HFF-Myc (cell line): ENCODE measurements at places on chromosomes 5 and 9.

DNA sequence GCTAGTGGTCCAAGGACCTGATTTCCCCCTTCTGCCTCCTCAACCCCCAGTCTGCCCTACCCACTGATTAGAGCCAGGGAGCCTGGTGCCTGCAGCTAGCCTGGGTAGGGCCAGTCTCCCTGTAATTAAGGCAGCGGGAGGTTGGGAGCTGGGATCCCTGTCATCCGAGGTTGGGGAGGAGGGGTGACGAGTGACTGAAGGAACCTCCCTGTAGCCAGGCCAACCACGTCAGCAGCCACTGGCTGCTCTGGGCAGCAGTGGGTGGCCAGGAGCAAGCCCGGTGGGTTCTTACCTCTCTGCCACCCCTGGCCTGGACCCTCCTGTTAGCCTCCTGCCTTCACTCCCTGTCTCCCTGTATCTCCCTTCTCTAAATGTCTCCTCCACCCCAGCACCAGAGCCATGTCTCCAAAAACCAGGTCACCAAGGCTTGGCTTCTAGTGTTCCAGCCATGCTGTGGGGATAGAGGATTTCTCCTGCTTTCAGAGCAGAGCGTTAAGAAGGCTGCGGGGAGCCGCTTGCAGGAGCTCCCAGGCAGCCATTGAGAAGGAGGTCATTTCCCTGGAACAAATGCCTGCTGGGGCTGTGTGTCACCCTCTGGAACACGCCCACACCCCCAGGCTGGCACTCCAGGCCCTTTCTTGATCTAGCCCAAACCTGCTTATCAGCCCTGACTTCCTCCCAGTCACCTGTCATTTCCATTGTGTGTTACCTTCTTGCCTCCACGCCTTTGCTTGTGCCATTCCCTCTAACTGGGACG, 65.0 kb upstream of the GGTA1 start:
- DNase-seq, result no peak

GRCh38 chr5:17860660-17861315, 226.5 kb downstream of the TAF11L14 start:
- DNase-seq, result no peak

DNA sequence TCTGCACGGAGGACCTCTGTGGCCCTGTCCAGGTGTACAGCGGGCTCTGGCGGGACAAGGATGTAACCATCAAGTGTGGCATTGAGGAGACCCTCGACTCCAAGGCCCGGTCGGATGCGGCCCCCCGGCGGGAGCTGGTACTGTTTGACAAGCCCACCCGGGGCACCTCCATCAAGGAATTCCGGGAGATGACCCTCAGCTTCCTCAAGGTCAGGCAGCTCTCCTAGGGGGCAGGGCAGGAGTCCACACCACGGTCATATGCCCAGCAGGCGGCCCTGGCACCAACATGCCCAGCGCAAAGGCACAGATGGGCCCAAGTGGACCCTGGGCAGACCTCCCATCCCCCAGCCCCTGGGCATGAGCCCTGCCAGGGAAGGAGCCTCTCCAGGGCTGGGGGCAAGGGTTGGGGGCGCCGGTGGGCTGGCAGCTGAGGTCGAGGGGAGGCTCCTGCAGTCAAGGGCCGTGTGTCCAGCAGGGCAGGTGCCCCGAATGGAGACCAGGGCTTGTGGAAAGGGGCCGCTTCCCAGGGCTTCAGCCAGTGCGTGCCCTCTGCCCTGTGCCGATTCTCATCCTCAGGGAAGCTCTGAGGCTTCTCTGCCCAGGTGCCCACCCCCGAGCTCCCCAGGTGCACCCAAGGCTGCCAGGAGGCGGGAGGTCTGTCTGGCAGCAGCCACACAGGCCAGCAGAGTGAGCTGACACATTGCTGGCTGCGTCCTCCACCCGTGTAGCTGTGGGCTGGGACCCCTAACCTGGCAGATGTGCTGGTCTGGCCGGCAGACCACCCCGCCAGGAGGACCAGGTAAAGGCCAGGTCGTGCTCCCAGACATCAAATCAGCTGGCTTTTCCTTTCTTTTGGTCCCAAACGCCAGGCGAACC, 10.0 kb downstream of the DIPK1B start:
- DNase-seq, result no peak

GRCh38 chr9:127783111-127784008, 2.5 kb upstream of the CDK9 start:
- DNase-seq, result no peak

- DNase-seq, result no peak
Observed at GRCh38 chr5:79974886-79975285, 16.2 kb downstream of the MTX3 start.

- no peak for DNase-seq
Observed at GRCh38 chr9:105535920-105536668, 21.8 kb upstream of the FKTN start.

DNA sequence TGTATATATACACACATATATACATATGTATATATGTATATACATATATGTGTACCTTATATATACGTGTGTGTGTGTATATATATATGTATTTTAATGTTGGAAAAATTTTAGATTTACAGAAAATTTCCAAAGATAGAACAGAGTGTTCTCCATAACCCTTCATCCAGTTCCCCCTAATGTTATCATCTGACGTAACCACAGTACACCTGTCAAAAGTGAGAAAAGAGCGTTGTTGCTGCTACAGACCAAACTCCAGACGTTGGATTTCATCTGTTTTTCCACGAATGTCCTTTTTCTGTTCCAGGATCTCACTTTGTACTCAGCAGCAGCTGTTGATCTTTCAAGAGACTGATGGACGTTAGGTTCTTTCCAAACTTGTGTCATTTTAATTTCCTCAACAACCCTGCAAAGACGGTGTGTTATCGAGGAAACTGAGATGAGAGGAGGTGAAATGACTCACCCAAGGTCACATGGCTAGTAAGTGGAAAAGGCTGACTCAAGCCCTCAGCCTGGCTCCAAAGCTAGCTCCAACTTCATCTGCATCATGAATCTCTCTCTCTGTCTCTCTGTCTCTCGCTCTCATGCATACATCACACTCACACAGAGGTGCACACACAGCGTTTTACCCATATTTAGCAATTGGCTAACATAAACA, 17.0 kb upstream of the NTNG2 start:
- DNase-seq, result no peak

DNA sequence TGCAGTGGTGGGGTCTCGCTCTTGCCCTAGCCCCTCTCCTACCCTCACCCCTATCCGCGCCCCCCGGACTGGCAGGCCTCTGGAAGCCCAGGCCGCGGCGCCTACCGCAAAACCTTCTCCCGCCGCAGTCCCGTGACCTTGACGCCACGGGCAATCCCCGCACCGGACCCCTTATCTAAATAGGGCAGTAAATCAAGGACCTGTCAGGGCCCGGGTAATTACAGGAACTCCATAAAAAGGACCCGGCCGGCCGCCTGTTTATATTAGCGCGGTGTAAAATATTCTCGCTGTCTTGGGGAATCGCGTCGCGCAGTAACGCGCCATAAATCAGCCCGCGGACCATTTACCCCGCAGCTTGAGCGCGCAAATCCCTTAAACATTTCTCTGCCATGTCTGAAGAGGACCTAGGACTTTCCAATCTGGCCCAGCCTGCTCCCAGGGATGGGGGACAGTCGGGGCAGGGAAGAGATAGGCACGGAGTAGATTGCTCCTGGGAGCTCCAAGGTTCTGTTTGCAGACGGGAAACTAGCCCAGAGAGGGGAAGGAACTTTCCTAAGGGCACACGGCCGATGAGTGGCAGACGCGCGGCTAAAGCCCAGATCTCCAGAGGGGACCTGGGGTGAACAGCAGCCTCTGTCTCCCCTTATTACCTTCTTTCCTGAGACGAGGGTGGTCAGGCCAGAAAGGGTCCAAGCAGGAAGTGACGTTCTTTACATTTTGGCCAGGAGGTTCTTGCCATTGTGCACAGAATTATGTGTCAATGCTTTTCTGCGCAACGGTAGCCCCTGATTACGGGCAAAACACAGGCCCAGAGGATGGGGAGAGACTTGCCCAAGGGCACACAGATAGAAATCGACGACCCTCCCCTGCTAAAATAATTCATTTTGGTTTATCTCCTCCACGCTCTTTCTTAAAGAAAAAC, 4.8 kb upstream of the HAND1 start:
- DNase-seq, result no peak

GRCh38 chr9:12191630-12192029, 501.6 kb upstream of the TYRP1 start:
- no peak for DNase-seq

DNA sequence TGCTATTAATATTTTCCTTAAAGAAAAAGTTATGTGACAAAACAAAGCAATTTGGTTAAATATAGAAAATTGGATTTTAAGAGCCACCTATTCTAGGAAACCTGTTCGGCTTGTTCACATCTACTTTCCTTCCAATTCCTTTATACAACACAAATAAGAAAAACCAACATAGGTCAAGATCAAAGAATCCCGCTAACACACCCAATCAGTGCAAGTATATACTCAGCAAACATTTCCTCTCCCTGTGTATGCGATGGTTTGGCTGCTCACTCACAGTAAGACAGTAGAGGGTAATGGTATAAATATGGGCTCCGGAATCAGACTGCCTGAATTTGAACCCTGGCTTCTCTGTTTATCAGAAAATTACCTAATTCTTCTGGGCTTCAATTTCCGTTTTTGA, 757.5 kb upstream of the ZNF608 start:
- DNase-seq, result no peak

DNA sequence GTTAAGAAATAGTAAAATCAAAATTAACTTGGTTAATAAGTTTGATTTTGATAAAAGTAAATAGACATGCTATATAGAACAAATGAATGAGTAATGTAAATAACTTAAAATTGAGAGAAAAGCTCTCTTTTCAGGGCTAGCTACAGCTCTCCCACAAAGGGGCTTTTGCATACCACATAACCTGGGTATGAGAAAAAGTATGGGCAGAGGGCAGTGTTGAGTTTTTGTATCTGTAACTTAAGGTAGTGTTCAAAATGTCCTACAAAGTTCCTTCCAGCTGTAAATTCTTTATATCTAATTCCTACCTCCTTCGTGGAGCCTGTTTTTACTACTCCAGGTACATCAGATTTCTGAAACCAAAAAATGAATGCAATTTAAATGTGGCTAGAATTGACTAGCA, 18.9 kb upstream of the TTC33 start:
- no peak for DNase-seq

GRCh38 chr9:132826621-132827365, 51.3 kb downstream of the AK8 start:
- DNase-seq, result no peak

DNA sequence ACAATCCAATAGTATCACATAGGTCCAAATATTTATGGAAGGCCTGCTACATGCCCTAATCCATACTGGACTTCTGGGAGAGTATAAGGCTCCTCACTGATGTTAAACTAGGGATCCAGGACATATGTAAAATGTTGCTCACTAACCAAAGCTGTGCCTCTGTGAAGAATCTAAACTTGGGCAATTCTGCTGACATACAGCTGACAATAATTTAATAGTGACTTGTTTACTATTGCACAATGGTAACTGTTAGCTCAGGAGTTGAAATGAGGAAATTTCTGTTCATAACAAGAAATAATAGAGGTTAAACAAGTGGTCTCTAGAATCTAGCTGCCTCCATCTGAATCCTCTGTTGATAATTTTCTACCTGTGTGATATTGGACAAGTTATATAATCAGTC, 14.9 kb upstream of the CTXN3 start:
- DNase-seq, result no peak

GRCh38 chr5:72692231-72692637, 124.2 kb upstream of the TNPO1 start:
- no peak for DNase-seq

DNA sequence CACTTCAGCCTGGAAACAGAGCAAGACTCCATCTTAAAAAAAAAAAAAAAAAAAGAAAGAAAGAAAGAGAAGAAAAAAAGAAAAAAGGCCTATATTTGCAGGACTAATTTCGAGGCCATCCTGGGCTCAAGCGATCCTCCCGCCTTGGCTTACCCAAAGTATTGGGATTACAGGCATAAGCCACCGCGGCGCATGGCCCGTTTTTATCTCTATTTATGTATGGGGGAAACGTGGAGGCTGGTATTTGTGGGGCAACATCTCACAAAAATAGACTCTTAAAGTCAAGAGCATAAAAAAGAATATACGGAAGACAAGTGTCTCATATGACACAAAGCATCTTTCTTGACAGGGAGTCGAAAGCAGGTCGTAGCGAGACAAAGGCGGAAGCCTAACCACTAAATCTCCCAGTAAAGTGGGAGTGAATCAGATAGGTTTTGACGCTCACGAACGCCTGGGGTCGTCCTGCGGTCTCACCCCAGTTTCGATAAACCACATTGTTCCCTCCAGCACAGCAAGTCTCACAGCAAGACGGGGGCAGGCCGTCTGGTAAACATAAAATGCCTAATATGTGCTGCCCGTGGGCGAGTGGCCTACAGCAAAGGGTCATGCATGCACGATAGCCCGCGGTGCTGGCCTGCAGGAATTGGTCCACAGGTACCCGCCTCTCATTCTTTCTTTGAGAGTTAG, 1.8 kb upstream of the TRIM41 start:
- DNase-seq, result no peak

DNA sequence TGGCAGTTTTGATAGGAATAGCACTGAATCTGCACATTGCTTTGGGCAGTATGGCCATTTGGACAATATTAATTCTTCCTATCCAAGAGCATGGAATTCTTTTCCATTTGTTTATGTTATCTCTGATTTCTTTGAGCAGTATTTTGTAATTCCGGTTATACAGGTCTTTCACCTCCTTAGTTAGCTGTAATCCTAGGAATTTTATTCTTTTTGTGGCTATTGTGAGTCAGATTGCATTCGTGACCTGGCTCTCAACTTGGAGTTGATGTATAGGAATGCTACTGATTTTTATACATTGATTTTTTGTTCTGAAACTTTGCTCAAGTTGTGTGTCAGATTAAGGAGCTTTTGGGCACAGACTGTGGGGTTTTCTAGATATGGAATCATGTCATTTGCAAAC, 24.0 kb downstream of the TMEM161B start:
- DNase-seq, result no peak

DNA sequence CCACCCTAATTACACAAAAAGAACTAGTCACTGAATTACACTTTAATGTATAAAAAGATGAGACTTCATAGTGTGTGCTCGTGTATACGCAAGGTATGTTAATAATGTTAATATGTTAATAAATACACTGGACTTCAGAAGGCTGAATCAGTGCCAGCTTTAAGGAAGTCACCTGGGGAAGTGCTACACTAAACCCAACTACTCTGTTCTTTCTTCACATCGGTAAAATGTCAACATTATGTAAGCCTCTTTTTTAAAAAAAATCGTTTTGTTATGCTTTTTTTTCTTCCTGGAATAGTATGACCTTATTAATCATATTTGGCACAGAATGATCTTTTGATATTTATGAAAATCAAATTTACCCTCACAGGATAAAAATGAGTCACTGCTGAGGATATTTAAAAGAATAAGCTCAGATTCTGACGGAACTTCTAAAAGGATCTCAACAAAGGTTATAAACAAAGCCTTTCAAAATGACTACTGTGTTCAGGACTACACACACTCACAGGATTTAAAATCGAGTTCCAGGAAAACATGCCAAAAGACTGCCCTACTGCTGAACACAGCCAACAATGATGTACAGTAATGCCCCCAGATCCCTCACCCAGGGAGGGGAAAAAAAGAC, 75.9 kb downstream of the AUH start:
- no peak for DNase-seq

GRCh38 chr5:170985486-170985885, 123.7 kb downstream of the RANBP17 start:
- peak; percentile 2 for DNase-seq
